Endothelial cell (in vitro differentiated cells): ENCODE measurements at places on chromosomes 13 and 19. TPM values are rescaled to one million over a fixed set of nuclear protein-coding genes. Genes with fewer than 3 reads are reported as not detected.

DNA sequence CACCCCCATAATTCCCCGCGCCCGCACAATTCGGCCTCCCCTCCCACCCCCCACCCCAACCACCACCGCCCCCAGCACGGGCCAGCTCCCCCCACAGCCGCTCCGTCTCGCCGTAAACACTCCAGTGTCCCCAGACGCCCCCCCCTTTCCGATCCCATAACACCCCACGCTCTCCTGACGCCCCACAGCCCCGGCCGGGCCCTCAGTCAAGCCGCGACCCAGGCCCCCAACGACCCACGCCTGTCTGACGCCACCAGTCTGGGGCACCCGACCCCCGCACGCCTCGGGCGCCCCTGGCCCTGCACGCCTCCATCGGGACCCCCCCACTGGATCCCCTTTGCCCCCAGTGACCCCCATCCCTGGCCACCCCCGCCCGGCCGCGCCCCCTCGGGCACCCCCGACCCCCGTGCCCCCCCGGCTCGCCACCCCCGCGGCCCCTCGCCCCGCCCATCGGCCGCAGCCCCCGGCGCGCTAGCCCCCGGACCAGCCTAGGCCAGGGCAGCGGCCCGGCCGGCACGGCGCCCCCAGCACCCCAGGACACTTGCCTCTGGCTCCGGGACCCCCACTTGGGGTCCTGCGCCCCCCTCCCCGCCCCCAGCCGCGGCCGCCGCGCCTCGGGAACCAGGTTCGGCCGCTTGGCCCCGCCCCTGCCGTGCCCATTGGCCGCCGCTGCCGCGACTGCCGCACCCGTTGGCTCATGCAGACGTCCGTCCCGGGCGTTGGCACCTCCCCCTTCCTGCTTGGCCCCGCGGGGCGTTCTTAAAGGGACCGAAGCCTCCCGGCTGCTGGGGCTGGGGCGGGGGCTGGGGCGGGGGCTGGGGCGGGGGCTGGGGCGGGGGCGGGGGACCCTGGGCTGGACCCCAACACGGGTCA is at the start of gene FKBP8:
Gene FKBP8, minus strand, starts transcription at position 633 of the 873 bp plus-strand sequence. CDS start 1,603 bp downstream, outside the sequence.
- DNase-seq, result peak; percentile 94
- H3K4me1 ChIP-seq, result peaks cover 8% of the 10 kb centered on the region
- peaks cover 8% of the 10 kb centered on the region for H3K27me3 ChIP-seq
- peak within 1 kb of the TSS; percentile 97 for H3K4me3 ChIP-seq
- H3K36me3 ChIP-seq, result peaks cover 8% of the 10 kb centered on the region

The ZNF571 gene
- total RNA-seq, result 3.9 TPM

The PRTN3 gene
- not detected for total RNA-seq

The VAV1 gene
- not detected for total RNA-seq

The PALM3 gene
- 0.90 TPM for total RNA-seq

DNA sequence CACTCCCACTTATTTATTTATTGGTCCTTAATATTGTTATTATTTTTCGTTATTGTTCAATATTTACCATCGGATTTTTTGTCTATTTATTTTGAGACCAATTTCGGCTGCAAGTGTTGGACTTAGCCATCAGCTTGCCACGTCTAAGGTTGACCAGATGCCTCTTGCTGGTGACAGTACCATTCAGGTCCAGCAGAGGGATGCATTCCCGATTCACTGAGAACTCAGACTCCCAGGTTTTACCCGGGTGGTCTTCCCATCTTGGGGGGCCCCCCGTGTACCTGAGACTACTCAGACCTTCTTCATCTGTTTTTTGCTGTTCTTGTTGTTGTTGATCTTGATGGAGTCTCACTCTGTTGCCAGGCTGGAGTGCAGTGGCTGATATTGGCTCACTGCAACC is 1435.2 kb downstream of the UQCRFS1 start:
- no peak overlapping the region for H3K27ac ChIP-seq
- no peaks in the 10 kb centered on the region for H3K27me3 ChIP-seq
- no peaks in the 10 kb centered on the region for H3K4me1 ChIP-seq
- DNase-seq, result no peak
- H3K36me3 ChIP-seq, result peaks cover 50% of the 10 kb centered on the region

DNA sequence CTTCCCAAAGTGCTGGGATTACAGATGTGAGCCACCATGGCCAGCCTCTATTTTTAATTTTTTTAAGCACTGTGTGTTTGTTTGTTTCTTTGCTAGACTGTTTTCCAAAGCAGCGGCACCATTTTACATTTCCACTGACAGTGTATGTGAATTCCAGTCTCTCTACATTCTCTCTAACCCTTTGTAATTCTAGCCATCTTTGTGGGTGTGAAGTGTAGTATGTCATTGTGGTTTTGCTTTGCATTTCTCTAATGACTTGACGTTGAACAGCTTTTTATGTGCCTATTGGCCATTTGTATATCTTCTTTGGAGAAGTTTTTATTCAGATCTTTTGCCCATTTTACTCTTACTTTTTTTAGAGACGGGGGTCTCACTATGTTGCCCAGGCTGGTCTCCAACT is 11.6 kb downstream of the PNPLA6 start:
- H3K27me3 ChIP-seq, result no peaks in the 10 kb centered on the region
- no peak overlapping the region for H3K27ac ChIP-seq
- H3K4me3 ChIP-seq, result no peak overlapping the region
- H3K36me3 ChIP-seq, result peaks cover 18% of the 10 kb centered on the region

DNA sequence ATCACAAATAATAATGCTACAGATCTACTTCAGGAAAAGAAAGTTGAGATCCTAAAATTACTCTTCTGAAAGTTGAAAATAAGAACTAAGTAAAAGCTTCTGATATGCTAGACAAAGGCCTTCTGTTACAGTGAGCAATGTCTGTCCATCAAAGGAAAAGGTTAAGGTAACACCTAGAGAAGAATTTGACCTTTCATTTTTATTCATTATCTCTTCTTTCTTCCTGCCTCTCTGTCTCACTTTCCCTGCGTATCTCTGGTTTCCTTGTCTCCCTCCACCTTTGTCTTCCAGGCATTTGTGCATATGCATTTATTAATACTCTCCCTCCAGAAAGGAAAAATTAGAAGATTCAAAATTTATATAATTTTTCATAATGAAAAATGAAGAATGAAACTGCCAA is 49.0 kb downstream of the ZAR1L start:
- H3K36me3 ChIP-seq, result no peaks in the 10 kb centered on the region
- peaks cover 1% of the 10 kb centered on the region for H3K27me3 ChIP-seq
- DNase-seq, result no peak
- H3K4me1 ChIP-seq, result peaks cover 26% of the 10 kb centered on the region
- H3K4me3 ChIP-seq, result no peak overlapping the region

- DNase-seq, result no peak
- peaks cover 28% of the 10 kb centered on the region for H3K36me3 ChIP-seq
- H3K27ac ChIP-seq, result no peak overlapping the region
- no peak overlapping the region for H3K4me3 ChIP-seq
- H3K27me3 ChIP-seq, result peaks cover 13% of the 10 kb centered on the region
- H3K4me1 ChIP-seq, result peaks cover 7% of the 10 kb centered on the region
Observed at GRCh38 chr13:114015969-114016295, 42.1 kb upstream of the C13orf46 start.

- no peak overlapping the region for H3K4me3 ChIP-seq
- DNase-seq, result peak; percentile 51
- no peaks in the 10 kb centered on the region for H3K36me3 ChIP-seq
- no peaks in the 10 kb centered on the region for H3K27me3 ChIP-seq
- no peak overlapping the region for H3K27ac ChIP-seq
Observed at GRCh38 chr13:42970824-42971690, 21.0 kb downstream of the EPSTI1 start.

The KASH5 gene
- 0.26 TPM for total RNA-seq

- DNase-seq, result no peak
- H3K4me3 ChIP-seq, result peak overlapping the region; percentile 37
- H3K4me1 ChIP-seq, result no peaks in the 10 kb centered on the region
Observed at GRCh38 chr19:765179-765738, 14.3 kb downstream of the MISP start.

The MUC16 gene
- not detected for total RNA-seq

The STAP2 gene
- total RNA-seq, result 66.2 TPM

DNA sequence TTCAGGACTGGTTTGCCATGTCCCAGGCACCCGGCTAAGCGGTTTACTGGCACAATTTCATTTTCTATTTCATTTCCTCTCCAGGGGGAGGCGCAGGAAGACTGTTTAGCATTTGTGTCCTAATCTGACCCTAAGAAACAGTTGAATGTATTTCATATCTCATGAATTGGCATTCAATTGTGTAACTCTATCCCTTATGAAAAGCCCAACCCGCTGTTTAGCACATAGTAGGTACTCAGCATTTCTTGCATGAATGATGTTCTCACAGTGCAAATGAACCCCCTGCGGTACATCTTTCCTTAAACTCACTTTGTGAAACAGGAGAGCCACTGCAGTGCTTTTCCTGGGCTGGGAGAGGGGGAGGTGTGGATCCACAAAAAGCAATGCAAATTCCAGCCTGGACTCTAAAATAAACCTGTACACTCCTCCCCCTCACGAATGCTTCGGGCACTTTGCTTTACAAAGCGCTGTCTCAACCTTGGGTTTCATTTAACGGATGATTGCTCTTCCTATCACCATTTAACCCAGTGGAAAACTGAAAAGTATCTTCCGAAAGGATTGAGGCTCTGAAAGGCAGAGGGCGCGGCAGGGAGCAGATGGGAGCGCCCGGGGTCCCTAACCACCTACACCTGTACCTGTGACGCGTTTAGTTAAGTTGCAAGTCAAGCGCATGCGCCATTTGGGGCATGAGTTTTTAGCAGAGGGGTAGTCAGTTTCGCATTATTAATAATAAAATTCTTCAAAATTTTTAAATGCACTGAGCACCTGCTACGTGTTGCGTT is 1.2 kb upstream of the EEF2 start:
- H3K36me3 ChIP-seq, result peaks cover 25% of the 10 kb centered on the region
- DNase-seq, result no peak
- H3K4me3 ChIP-seq, result peak overlapping the region; percentile 99
- peaks cover 27% of the 10 kb centered on the region for H3K4me1 ChIP-seq
- H3K27me3 ChIP-seq, result peaks cover 17% of the 10 kb centered on the region

GRCh38 chr13:36548129-36548528 is 115.8 kb downstream of the CCNA1 start:
- H3K4me3 ChIP-seq, result no peak overlapping the region
- H3K27ac ChIP-seq, result no peak overlapping the region
- H3K4me1 ChIP-seq, result no peaks in the 10 kb centered on the region
- DNase-seq, result no peak

DNA sequence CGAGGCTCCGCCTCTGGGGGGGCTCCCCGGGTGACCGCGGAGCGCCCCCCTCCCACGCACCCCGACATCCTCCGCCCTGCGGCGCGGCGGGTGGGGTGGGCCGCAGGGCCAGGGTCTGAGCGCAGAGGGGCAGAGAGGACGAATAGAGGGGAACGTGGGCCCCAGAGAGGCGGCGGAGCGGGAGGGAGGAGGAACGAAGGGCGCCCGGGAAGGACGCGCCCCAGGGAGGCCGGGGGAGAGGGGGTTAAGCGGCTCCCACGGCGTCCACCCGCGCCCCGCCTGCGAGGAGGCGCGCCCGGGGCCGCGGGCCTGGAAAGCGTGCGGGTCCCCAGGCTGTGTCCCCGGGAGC is 1.0 kb downstream of the HCN2 start:
- H3K4me1 ChIP-seq, result no peaks in the 10 kb centered on the region
- no peak for DNase-seq
- H3K27me3 ChIP-seq, result peaks cover 16% of the 10 kb centered on the region
- no peak overlapping the region for H3K27ac ChIP-seq

DNA sequence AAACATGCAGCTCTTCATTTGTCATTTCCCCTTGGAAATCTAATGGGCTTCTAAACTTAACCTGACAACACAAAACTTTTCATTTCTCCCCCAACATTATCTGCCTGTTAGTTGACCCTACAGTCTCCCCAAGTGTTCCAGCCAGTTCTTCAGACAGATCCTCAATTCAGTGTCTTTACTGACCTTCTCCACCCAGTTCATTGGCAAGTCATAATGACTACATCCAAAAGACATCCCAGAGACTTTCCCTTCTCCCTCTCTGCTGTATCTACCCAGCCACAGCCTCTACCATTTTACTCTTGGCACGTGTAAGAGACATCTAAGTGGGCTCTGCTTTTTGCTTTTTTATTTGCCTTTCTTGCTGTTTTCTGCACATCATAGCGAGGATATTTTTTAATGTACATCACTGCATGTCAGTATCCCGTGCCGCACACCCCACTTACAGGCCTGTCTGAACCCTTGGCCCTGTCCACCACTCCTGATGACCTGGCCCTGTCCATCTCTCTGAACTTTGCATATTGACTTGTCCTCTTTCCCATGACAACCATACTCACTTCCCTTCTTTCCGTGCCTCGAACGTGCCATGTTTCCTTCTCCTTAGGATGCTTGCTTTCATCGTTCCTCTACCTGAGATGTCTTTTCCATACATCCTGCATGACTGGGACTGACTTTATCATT is 391.9 kb downstream of the IRS2 start:
- H3K4me1 ChIP-seq, result no peaks in the 10 kb centered on the region
- peaks cover 3% of the 10 kb centered on the region for H3K27me3 ChIP-seq
- peaks cover 3% of the 10 kb centered on the region for H3K36me3 ChIP-seq
- H3K27ac ChIP-seq, result no peak overlapping the region

DNA sequence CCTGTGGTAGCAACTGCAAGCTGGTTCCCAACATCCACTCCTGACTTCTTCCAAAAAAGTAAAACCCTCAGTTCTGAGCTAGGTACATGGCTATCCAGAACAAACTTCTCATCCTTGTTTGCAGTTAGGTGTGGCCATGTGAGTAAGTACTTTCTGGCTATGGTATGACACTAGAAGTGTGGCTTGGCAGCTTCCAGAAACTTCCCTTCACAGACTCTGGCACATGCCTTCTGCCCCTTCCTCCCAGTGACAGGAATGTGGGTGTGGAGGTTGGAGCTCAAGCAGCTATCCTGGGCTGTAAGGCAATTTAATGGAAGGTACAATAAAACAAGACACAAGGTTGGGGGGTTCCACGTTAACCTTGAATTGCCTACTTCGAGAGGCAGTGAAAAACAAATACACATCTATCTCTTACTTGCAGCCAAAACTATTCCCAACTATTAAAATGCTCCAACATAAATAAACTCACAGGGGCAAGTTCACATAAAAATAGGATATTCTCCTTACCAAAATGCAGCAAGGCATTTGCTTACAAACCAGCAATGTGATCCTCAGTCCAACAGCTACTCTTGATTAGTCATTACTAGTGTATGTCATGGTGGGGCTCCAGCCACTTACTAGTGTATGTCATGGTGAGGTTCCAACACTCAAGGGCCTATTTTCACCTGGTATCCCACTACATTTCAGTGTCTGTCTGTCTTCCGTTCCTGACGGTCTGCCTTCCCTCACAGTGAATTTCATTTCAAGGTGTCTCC is 3.1 kb downstream of the SMG9 start:
- peaks cover 11% of the 10 kb centered on the region for H3K27me3 ChIP-seq
- H3K4me3 ChIP-seq, result peak overlapping the region; percentile 9
- H3K27ac ChIP-seq, result no peak overlapping the region
